OCI-LY7 (cell line): ENCODE measurements at places on chromosomes 2 and 18.
A peak's percentile ranks its signal among the peaks of the same experiment; 100 is the strongest.

- no peak for DNase-seq
Observed at GRCh38 chr2:126799301-126799700, 99.4 kb upstream of the TEX51 start.

GRCh38 chr2:117700471-117700870 is 114.0 kb upstream of the DDX18 start:
- no peak for DNase-seq

- no peak for DNase-seq
Observed at GRCh38 chr18:12017081-12017480, 35.8 kb downstream of the IMPA2 start.

DNA sequence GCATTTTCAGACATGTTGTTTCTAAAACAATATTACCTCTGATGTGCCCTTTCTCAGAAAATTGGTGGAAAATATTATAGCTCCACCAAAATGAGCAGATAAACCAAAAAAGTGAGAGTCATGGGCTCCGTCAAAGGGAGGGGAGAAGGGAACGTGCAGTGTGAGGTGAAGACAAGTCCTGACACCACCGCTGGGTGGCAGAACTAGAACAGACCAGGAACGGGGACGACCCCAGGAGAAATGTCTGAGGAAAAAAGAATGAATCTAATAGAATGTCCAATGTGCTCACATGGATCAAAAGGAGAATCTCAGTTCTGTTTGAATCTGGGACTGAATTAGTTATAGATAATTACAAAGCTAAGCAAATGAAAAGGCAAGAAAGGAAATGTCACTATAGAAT is 22.6 kb upstream of the BCL2 start:
- peak; percentile 50 for DNase-seq

GRCh38 chr2:161207941-161208340 is 47.7 kb downstream of the TANK start:
- no peak for DNase-seq

- no peak for DNase-seq
Observed at GRCh38 chr2:152560166-152560565, 157.1 kb downstream of the PRPF40A start.

- DNase-seq: no peak
Observed at GRCh38 chr18:78376046-78376445, 603.6 kb upstream of the SALL3 start.

DNA sequence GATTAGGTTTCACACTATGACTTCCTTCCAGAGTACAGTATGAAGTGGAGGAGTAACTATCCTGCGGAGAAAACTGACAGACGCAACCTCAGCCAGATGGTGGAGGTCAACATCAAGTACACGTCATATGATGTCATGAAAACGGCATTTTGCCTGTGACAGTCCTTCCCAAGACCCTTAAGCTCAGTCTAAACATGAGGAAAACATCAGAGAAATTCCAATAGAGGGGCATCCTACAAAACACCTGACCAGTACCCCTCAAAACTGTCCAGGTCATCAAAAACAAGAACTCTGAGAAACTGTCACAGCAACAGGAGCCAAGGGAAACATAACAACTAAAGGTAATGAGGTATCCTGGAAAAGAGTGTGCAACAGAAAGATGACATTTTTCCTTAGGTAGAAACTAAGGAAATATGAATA is 1.7 kb downstream of the RNU4ATAC start:
- DNase-seq: no peak

- DNase-seq: peak; percentile 53
Observed at GRCh38 chr2:68253219-68254068, 1.1 kb upstream of the PPP3R1 start.
